CD4-positive, alpha-beta T cell treated with Interleukin-2 at 100 ng/mL for 4 hours (primary cell): ENCODE measurements at places on chromosomes 7 and 10.
A peak's percentile ranks its signal among the peaks of the same experiment; 100 is the strongest.

DNA sequence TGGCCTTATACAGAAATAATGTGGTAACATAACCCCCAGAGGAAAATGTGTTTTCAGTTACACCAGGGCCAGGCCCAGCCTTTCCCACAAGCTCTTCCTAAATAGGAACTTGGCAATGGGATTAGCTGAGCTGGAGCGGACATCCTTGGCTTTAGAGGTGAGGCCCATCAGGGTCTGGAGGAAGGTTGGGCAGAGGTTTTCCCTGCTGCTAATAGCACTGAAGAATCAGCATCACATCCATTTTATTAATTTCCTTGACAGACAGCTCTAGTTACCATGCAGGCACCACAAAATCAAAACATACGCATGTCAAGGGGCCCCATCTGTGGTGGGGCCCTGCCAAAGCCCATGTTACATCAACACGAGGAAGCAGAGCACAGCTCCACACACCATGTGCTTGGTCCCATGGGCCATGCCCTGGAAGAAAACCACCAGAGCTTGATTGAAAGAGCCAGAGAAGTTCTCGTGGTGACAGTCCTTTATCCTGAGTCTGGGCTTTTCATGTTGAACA is 566.6 kb downstream of the KCNMA1 start:
- no peak for DNase-seq

DNA sequence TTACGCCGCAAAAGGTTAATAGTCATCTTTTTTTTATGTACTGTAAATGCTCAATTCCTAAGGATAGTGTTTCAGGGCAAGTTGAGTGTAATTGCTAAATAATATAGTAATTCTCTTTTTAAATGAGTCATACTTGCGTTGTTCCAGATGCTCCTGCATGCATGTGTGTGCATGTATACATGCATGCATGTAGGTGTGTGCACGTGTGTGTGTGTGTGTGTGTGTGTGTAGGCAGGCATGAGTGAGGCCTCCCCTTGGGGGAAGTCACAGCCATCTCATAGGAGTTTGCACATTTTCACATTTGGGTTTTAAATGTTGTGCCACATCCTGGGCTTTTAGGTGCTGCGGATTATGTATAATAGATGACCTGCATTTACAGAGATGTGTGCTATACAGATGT is 1095.8 kb downstream of the KCNMA1 start:
- no peak for DNase-seq

GRCh38 chr7:16914771-16915170 is 33.0 kb upstream of the AGR3 start:
- no peak for DNase-seq

- DNase-seq, result no peak
Measured at GRCh38 chr7:85890244-85890811, 703.5 kb upstream of the SEMA3D start.

- peak; percentile 88 for DNase-seq
Measured at GRCh38 chr7:102425639-102426267, 7.6 kb upstream of the ORAI2 start.
